ENCODE measurements at places on chromosomes 2 and 18.
A peak's percentile ranks its signal among the peaks of the same experiment; 100 is the strongest.

DNA sequence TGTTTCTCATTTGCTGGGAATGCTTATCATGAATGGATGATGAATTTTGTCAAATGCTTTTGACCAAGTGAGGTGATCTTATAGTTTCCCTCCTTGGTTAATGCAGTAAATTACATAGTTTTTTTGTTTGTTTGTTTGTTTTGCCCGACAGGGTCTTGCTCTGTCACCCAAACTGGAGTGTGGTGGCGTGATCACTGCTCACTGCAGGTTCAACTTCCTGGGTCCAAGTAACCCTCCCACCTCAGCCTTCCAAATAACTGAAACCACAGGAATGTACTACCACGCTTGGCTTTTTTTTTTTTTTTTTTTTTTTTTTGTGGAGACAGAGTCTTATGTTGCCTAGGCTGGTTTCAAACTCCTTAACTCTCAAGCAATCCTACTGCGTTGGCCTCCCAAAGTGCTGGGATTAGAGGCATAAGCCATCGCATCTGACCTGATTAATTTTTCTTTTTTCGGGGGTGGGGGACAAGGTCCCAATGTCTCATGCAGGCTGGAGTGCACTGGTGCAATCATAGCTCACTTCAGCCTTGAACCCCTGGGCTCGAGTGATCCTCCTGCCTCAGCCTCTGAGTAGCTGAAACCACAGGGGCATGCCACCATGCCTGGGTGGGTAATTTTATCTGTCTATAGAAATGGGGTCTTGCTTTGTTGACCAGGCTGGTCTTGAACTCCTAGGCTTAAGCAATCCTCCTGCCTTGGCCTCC is 48.6 kb downstream of the SMAD2 start:
- no peak for DNase-seq

DNA sequence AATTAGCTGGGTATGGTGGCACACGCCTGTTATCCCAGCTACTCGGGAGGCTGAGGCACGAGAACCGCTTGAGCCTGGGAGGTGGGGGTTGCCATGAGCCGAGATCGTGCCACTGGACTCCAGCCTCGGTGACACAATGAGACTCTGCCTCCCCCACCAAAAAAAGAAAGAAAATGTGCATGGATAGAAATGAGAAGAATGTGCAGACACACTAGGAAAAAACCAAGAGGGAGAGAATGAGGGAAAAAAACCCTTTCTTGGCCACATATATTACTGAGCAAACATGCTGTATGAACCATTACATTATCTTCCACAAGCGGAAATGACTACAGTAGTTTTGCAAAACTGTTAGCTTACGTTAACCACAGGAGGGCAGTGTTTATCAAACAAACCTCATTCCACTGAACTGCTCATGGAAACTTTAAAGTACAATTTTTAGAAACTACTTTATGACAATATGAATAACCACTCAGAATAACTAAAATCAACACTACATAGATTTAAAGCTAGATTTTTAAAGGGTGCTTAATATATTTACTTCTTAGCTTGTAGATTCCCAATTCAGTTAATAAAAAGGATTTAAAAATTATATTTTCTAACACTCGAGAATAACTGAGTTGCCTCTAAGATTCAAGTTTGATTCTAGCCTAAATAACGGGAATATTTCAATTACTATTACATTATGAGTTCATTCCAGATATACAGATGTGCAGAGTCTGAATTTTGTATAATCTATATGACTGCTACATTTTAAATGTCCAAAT is 26.4 kb downstream of the ASXL2 start:
- peak; percentile 73 for DNase-seq

DNA sequence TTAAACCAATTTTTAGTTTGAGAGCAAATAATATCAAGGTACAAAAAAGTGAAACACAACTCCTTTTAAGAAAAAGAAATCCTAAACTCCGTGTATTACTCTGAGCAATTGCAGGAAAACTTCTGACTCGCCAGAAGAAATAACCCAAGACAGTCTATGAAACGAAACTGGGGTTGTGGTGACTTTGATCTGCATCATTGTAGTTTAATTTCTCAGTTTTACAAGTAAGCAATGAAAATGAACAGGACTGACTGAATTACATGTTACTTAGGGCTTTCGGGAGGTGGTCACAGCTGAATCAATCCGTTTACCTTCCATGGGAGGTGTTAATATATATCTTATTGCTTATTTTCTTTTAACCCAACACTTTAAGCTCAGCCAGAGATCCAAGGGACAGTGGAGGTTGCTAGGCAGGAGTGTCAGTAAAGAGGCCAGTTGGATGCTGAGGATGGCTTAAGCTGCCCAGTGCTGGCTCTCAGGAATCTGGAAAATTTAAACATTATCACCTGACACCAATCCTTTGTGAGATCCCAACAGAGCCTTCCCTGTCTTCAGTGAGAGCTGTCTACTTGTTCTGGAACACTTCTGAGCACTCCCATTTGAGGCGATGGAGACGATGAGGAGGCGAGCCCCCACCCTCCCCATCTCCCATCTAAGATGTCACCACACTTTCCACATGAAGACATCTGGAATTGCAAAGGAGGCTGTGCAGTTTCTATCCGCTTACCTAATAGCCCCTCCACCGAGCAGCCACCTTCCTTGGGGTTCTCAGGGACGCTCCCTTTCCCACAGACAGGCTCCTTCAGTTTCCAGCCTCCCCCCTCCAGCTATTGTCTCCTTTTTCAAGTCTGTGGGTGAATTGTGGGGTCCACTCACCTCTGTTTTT is 3.6 kb upstream of the RAB31 start:
- no peak for DNase-seq

GRCh38 chr2:120670771-120671480 is 64.7 kb upstream of the GLI2 start:
- DNase-seq, result no peak

GRCh38 chr2:117486081-117486480 is 328.4 kb upstream of the DDX18 start:
- no peak for DNase-seq

- DNase-seq, result peak; percentile 7
Observed at GRCh38 chr2:231554748-231555545, 24.7 kb upstream of the NMUR1 start.

DNA sequence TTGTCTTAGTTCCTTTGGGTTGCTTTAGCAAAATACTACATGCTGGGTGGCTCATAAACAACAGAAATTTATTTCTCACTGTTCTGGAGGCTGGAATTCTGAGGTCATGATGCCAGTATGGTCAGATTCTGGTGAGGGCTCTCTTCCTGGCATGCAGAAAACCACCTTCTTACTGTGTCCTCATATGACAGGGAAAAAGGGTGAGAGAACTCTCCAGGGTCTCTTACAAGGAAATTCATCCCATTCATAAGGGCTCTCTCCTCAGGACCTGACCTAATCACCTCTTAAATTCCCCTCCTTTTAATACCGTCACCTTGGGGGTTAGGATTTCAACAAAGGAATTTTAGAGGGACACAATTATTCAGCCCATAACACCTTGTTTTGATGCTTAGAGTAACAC is 243.1 kb upstream of the TNP1 start:
- DNase-seq, result no peak

- no peak for DNase-seq
Observed at GRCh38 chr2:170465241-170465640, 249.9 kb upstream of the SP5 start.

DNA sequence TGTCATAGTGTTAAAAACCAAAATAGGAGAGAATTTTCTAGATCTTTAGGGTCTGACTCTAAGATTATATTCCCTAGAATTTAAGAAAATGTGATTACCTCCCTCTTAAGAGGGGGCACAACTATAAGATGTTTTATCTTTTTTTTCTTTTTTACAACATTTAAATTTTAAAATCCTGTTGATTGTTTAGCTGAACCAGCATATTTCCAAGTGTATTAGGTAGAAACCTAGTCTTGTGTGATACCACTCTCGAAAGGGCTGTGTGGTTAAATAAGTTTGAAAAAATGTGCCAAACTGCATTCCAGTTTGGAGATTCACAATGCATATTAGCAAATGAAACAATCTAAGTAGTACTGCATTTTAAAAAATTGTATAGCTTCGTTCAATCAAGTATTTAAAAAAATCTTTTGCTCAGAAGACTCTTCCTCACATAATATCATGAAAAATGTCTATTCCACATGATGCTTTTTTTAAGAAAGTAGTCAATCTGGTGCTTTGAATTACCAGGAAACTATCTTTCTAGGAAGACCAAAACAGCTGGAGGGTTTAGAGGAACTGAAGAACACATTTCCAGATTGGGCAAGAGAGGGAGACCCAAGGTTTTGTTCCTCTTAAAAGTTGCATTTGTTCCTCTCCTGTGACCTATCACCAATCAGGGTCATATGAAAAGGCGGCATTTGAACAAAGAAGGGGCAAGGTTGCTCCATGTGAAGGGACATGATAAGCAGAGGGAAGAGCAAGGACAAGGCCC is 98.8 kb downstream of the DPP4 start:
- no peak for DNase-seq

DNA sequence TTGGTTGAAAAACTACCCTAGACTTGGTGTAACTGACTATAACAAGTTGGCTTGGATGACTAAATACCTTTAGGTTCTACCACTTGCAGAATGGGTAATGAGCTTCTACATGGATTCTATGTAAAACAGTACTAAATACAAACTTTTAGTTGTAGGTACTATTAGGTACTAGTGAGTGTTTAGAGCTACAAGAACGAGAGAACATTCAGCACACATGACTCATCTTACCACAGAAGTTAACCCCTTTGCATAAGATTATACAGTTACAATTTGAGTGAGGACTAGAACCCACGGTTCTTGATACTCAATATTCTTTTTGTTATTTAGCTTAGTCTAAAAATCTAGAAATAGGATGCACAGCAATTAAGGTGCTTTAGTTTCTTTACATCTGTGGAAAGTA is 101.7 kb upstream of the TFCP2L1 start:
- no peak for DNase-seq

DNA sequence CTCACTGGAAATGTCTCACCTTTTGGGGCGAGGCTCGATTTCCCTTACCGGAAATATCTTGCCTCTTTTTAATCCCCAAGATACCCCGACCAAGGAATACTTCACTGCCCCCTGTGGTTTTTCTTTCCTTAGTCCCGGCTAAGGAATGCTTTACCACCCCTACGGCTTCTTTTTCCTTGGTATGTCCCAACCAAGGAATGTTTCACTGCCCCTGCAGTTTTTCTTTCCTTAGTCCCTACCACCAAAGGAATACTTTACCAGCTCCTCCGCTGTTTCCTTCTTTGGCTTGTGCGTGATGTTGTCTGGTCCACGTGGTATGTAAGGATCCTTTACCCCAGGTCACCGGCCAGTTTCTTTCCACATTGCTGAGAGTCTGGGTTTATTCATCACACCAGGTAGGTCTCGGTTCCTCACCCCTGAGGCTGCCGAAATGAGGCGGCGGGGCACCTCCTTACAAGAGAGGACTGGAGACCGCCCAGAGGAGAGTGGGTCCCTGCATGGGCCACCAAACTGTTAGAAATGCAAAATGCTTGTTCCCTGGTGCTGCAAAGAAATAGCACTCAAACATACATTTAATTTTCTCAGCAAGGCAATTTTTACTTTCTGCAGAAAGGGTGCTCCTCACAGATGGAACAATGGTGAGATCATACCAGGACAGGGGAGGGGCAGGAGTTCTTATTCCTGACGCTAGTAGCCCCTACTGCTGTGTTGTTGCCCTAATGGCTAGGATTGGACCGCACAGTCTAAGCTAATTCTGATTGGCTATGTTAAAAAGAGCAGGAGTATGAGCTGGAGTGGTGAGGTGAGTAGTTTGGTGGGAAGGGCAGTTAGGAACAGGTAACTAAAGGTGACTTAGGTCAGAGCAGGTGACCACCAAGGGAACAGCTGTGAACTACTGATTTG is 33.4 kb upstream of the CLASP1 start:
- DNase-seq, result no peak

DNA sequence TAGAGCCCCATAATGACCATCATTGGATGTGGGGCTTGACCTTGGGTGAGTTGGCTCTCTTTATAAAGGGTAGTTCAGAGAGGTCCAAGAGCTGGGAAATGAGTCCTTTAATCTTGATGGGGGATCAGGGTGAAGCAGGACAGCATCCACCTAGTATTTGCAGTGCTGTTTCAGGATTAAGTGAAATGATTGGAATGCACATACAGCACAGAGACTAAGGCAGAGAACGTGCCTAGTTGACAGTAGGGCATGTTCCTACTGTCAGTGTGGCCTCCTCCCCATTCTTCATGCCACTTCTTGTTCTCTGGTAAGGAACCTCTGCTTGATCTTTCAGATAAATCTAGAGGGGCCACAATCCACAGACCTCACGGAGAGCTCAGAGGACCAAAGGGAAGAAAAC is 78.9 kb downstream of the TRIM43 start:
- DNase-seq, result no peak

DNA sequence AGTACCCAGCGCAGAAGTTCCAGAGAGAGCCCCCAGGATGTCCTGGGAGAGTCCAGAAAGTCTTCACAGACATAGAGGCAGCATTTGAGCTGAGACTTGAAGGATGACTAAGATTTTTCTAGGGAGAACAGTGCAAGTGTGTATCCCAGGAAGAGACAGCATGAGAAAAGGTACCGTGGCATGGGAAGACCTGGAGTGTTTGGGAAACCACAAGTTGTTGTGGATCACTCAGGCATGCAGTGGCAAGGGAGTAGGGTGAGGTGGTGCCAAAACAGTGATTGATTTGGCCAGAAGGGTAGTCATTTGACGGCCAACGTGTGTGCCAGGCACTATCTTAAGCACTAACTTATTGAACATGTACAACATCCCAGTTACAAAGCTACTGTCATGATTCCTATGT is 24.5 kb upstream of the KCNK3 start:
- DNase-seq, result no peak

DNA sequence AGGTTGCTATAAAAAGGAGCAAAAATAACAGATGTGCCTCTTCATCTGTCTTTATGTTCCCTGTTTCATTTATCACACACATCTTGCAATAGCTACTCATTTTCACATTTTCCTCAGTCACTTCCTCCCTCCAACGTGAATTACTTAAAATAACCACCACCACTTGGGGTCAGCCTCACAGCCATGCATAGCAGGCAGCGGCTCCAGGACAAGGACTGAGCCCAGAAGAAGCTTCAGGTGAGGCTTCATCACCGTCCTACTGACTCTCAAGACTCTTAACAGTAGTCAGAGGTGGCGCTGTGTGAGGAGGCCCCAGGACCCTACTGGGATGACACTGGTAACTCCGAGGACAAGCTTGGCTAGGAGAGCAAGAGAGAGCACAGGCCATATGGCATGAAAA is 15.5 kb upstream of the ST8SIA5 start:
- DNase-seq, result no peak

DNA sequence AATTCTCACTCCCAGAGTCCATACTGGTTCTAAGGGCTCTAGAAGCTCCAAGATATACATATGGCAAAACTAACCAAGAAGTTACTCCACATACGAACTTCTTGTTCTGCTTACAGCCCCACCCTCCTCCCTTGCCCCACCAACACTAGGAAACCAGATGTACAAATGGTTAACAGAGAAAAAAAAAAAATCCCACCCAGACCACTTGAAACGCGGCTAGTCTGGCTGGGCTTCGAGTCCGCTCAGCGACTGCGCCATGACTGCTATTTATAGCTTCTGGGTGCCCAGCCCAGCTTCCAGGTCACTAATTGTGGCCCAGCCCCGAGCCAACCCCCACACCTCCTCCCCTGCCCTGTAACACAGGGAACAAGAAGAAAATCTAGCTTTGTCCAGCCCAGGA is 47.0 kb upstream of the IHH start:
- DNase-seq, result no peak

- no peak for DNase-seq
Observed at GRCh38 chr2:11073251-11073650, 82.0 kb upstream of the SLC66A3 start.
